Non-pigmented ciliary epithelial cell (primary cell): ENCODE measurements at places on chromosomes 2 and 18.

- no peak for DNase-seq
These were observed 13.4 kb upstream of the HOXD1 start for GRCh38 chr2:176174824-176175708.

DNA sequence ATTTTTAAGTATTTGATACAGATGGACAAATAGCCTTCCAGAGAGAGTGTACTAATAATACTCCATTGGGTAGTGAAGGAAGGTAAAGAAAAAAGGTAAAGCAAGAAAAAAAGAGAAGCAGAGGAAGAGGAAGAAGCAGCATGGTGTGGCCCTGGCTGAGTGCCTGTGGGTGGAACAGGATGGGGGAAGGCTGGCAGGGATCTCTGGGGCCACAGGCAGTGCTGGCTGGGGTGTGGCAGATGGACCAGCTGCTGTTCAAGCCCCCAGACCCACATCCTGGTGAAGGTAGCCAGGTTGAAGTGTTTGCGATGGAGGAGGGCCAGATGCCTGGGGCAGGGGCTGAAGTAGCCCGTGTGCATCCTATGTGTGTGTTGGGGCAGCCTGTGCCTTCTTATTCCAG is 79.0 kb downstream of the DYSF start:
- no peak for DNase-seq

DNA sequence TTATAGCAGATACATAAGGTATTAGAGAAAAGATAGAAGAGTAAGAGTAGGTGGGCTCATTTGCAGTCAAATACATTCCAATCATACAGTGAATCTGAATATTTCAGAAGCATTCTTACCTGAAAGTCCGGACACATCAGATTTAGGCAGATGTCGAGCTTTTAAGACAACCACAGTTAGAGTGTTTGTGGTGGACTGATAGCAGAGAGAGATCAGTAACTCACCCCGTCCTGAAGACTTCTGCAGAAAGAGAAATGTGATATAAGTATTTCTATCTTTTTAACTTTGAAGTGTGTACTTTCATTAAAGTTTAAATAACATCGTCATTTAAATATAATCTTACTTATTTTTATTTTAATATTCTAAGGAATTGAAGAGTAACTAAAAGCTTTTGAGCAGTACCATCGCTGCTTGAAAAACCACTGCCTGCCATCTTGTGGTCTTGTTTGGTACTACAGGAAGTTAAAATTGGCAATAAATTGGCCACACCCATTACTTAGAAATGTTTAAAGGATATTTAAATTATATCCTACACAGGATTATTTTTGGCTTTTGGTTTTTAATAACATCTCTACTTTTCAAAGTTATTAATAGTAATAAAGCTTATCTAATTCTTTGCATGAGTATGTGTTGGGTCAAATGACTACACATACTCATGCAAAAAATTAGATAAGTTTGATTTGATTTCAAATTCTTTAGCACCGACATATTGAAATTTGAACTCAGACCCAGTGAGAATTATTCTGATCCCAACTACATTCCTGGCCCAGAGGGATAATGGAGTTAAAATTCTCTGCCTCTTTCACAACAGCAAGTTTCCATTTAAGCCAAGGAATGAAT is 5.5 kb downstream of the SYT4 start:
- DNase-seq, result peak; percentile 35

GRCh38 chr2:122203523-122203922 is 448.1 kb downstream of the TSN start:
- peak; percentile 60 for DNase-seq

GRCh38 chr2:10935953-10936942 is 24.5 kb downstream of the KCNF1 start:
- DNase-seq, result peak; percentile 97
